HS-5 (cell line): ENCODE measurements at places on chromosomes 7 and 10.
A peak's percentile ranks its signal among the peaks of the same experiment; 100 is the strongest.

DNA sequence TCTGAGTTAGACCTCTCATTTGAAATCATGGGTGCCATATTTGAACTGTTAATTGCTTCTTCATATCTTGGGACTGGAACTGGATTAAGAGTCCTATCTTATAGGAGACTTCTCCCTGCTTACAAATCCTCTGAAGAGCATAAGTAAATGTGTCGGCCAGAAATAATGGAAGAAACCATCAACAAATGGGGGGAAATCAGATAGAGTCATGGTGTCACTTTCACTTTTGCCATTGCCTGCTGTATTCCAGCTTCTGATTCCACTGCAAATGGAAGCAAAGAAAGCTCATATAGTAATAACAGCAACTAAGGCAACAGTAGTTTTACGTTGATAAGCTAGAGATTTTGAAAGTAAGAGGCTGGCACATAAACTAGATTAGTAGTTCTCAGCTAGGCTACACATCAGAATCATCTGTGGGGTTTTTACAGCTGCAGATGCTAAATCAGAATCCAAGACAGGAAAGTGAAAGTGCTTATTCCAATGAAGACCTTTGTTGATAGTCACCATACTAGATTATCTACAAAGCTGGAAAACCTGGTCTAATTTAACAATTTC, 12.3 kb upstream of the CRPPA start:
- no peak for DNase-seq

DNA sequence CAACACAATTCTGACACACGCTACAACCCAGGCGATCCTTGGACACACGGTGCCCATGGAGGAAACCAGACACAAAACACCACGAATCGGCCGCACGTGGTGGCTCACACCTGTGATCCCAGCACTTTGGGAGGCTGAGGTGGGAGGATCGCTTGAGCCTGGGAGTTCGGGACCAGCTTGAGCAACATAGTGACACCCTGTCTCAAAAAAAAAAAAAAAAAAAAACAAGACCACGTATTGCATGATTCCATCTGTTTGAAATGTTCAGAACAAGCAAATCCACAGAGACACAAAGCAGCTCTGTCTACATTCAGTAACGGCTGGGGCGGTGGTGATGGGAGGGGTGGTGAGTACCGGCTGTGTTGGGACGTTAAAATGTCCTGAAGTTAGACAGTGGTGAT, 25.2 kb downstream of the ADAP1 start:
- no peak for DNase-seq

GRCh38 chr7:137531671-137532070, 188.1 kb upstream of the PTN start:
- no peak for DNase-seq

DNA sequence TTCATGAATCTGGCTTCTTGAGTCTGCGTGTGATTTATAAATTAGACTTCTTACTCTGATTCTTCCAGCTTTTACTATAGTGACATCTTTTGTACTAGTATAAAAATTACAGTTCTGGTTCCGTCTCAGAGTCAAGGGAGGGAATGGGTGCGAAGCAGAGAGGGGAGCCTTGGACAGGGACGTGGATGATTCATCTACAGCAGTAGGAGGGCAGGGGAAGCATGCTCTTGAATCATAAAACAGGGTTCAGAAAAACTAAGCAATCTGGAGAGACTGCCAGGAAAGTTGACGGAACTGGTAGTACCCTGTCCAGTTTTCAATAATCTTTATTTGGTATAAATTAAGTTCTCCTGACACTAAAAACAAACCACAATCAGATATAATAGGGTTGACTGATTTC, 58.1 kb downstream of the ITGA8 start:
- no peak for DNase-seq

GRCh38 chr10:787933-788651, 98.6 kb upstream of the DIP2C start:
- no peak for DNase-seq

DNA sequence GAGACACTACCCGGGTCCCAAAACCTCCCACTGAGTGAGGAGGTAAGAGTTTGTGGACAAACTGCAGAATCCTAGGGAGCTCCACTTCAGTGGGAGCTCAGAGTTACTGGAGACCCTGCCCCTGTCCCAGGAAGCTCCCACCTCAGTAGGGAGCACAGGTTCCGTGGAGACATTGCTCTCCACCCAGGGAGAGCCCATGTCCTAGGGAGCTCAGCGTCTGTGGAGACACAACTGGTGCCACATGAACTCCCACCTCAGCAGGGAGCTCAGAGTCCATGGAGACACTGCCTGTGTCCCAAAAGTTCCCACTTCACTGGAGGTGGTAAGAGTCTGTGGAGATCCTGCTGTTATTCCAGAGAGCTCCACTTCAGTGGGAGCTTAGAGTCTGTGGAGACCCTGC, 6.3 kb downstream of the MYO1G start:
- DNase-seq: no peak

DNA sequence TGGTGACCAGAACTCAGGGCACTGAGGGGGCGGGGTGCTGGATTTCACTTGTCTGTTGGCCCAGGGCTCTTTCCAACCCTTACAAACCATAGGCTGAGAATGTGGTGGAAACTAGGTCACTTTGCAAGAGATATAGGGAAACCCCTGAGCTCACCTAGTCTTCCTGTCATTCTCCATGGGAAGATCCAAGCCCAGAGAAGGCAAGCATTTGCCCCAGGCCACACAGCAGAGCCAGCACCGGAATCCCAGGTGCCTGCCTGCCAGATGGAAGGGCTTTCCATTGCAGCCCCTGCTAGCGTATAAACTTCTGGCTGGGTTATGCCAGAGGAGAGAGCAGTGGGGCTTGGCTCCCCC, 427 bp downstream of the PYROXD2 start:
- no peak for DNase-seq

- no peak for DNase-seq
Observed at GRCh38 chr10:35639728-35640401, 2.2 kb downstream of the FZD8 start.

- no peak for DNase-seq
Observed at GRCh38 chr10:968546-969199, 19.6 kb upstream of the GTPBP4 start.

DNA sequence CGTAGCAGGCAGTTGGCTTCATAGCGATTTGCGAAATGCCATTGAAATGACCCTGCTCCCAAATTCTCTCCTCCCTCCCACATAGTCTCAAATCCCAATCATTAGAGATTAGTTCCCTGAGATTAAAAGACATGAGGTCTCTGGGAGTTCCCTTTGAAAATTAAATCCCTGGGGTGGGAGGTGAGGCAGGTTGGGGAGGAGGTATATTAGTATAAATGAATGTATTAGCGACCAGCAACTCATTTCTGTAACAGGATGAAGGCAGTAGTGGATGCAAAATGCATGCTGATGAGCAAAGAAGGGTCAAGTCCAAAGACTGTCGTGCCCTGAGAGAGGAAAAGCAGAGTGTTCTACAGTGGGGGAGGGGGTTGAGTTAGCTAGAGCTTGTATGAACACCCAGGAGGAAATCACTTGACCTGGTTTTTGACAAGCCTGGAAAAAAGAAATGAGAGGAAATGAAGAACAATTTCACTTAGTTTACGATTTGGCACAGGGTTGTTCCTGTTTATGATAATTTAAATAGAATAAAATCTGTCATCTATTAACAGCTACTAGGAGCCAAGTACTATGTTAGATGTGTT, 79.6 kb upstream of the MTPN start:
- no peak for DNase-seq

DNA sequence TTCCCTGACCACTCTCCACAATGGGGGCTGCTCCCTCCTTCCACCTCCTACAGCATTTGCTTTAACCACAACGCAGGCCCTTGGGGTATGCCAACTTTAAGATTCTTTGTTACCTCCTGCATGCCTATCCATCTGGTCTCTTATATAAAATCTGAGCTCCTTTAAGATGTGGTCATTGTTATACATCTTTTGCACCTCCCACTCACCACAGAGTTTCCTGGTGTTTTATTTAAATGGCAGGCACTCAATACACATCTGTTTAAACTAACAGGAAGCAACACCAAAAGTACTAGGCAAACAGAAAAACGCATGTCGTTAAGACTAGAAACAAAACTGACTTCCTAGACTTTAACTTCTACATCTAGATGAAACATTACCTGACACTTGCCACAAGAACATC, 36.3 kb downstream of the SLC25A13 start:
- DNase-seq: no peak

DNA sequence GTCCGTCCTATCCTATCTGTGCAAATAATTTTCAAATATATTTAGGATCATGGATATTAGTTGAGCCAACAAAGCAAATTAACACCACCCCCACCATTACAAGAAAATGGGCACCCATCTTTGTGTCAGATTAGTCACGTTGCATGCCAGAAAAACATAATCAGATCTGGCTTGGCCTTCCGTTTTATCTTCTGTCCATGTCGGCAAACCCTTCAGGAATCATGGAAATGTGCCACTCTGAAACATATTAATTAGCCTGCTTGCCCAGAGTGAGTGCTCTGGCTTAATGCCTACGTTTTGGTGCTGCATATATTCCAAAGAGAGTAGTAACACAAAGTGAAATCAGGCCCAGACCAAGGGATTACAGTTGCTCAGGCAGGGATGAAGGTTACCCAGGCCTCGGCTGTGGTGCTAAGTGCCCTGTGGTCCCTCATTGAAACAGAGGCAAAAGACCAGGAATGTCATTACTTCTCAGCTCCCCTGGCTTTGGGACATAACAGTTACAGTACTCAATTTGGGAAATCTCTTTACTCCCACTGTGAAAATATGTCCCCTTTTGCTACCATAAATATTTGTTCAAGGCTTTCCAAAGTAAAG, 154.0 kb upstream of the LSM8 start:
- DNase-seq: no peak

DNA sequence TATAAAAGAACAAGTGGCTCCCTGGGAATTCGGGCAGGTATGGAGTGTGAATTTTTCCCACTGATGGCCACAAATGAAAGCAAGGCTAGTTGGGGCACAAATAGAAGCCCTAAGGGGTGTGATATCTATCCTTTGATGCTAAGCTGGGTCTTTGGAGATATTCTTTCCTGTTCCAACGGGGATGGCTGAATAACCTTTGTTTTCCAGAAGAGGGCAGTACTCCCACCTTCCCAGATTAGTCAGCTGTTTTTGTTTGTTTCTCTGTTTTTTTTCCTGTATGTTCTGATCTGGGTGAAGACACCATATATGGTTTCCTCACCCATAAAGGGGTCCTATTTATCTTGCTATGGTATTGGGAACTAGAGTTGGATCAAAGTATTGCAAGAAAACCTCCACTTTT, 947.7 kb upstream of the SORCS1 start:
- DNase-seq: no peak

GRCh38 chr10:126646110-126646509, 24.4 kb downstream of the C10orf90 start:
- peak; percentile 45 for DNase-seq

DNA sequence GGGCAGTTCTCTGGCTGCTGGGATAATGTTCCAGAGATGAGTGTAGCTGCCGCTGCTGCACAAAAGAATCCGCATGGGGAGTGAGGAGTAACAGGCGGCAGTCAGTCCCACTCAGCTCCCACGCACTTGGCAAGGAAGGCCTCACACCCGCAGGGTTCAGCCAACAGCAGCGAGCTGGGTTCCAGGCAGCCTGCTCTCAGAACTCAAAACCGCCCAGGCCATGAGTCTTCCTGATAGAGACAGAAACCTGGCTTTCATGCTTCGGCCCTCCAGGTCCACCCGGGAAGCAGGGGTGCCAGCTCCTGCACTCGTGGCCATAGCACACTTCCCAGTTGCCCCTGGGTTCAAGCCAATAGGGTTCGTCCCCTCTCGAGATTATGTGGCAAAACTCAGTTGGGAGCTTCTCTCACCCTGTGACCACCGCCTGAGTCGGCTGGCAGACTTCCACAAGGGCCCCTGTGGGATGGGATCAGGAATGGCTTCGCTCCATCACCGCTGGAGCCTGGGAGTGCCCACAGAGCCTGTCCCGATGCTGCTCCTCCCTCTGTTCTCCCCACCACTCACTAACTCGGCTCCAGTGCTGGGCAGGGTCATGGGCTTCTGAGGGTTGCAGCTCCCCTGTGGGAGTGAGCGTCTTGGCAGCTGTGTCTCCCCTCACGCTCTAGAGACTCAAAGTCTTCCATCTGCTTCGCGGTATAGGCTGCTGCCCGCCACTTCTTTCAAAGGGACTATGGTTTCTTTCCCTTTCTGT, 20.6 kb downstream of the CLRN3 start:
- DNase-seq: no peak

DNA sequence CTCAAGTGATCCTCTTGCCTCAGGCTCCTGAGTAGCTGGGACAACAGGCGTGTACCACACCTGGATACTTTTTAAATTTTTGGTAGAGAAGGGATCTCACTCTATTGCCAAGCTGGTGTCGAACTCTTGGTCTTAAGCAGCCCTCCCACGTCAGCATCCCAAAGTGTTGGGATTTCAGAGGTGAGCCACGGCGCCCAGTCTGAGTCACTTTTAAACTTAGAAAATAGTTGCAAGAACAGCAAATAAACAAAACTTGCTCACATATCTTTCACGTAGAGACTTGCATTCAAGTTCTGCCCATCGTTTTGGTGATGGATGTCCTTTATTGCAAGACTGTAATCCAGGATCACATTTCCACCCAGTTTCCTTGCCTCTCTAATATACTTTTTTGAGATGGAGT, 16.6 kb downstream of the GTF2I start:
- no peak for DNase-seq

DNA sequence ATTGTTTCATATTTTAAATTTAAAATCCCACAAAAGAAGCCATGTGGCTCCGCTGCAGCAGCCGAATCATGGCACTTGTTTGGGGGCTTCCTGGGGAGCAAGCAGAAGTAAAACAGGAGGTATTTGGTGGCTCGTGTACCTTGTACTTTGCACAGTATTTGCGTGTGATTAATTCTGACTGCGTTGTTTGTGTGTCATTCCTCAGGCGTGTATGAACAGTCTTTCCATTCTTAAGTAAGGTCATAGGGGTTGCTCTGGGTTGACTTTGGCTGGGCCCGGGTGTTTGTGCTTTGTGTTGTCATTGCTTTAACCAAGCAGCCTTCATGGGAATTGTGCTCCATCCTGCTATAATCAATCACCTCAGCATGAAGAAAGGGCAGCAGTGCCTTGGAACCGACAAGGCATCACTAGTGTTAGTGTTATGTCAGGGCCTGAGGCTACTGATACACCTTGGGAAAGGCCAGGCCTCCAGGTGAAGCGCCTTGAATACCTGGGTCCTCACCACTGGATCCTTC, 182.4 kb downstream of the ARHGAP21 start:
- DNase-seq: no peak

- no peak for DNase-seq
Observed at GRCh38 chr7:110448918-110449317, 642.0 kb upstream of the LRRN3 start.

- no peak for DNase-seq
Observed at GRCh38 chr10:5959581-5960069, 17.7 kb downstream of the IL15RA start.
